Lower leg skin (tissue), 4 donors: ENCODE measurements at places on chromosomes 2 and 18. TPM values are rescaled to one million over a fixed set of nuclear protein-coding genes. Genes with fewer than 3 reads are reported as not detected.

DNA sequence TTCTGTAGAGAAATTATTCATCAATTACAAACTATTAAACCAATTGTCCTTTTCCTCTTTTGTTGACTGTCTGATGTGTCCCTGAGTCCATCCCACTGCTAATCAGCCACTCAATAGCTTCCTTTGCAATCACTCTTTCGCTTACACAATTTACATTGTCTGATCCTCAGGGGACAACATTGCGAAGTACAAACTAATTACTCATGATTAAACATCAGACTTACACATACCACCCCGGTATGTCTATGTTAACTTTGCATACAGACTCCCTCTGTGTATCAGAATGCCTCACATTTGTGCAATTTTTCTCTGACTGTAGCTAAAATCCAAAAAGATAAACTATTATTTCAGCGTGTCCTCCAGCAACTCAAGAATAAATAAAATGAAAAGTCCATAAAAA lies 264.4 kb upstream of the REV1 start:
- no peak for DNase-seq

- DNase-seq, result no peak
Measured at GRCh38 chr18:21483051-21483450, 117.5 kb downstream of the ESCO1 start.

GRCh38 chr2:191927991-191928390 lies 81.1 kb upstream of the CAVIN2 start:
- no peak for DNase-seq

GRCh38 chr2:127326289-127326945 lies 32.5 kb upstream of the ERCC3 start:
- no peak for DNase-seq

DNA sequence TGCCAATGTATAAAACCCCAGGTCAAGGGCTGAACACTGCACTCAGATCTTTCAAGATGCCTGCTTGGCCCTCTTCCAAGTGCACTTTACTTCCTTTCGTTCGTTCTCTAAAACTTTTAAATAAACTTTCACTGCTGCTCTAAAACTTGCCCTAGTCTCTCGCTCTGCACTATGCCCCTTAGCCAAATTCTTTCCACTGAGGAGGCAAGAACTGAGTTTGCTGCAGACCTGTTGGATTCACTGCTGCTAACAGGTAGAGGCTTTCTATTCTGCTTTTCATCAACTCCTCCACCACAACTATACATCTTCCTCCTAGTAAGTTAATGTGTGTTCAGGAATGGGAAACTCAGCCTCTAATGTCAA lies 467.9 kb downstream of the MBD2 start:
- DNase-seq, result no peak

DNA sequence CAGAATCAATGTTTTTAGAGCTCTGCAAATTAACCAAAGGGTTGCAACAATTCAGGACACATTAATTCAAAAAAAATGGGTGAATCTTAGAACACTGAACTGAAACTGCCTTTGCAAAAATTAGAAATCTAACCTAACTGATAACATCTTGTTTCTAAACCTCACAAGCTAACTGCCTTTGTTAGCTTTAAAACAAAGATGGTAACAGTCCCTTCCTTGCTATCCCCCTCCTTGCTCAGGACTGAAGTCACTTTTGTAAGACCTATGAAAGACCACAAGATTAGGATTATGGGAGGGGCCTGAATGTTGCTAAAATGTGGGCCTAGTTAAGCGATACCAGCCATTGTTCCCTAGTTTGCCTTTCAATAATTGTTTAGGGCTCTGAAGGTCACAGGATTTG lies 44.9 kb upstream of the LONRF2 start:
- DNase-seq, result no peak

GRCh38 chr2:59706729-59707128 lies 846.7 kb downstream of the BCL11A start:
- no peak for DNase-seq

- DNase-seq, result no peak
Measured at GRCh38 chr2:68368654-68369336, 3.7 kb downstream of the PLEK start.

DNA sequence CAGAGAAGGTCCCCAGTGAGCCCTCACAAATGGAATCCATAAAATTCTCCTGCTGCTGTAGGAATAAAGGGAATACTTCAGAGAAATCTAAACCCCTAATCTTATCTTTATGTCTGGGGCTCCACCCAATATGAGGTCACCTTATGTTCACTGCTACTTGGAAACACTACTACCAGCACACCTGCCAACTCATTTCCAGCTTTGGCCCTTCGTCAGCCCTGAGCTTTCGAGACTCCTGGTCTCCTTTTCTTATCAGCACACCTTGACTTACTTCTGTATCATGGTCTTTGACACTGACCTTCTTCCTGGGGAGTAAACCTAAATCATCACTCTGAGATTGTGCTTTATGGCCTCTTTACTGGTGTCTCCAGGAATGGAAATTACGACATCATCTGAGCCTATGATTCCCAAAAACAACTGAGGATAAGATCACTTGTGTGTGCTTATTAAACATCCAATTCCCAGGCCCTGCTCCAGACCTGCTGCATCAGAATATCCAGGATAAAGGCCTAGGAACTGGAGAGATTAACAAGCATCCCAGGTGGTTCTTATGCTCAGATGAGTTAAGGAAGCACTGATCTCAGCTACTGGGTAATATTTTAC lies 22.2 kb upstream of the ASNSD1 start:
- no peak for DNase-seq

GRCh38 chr2:23602116-23602515 lies 217.1 kb downstream of the KLHL29 start:
- no peak for DNase-seq

GRCh38 chr2:27347641-27348040 lies 8.9 kb downstream of the GTF3C2 start:
- no peak for DNase-seq

GRCh38 chr2:164794016-164794415 lies 47.6 kb downstream of the COBLL1 start:
- no peak for DNase-seq

GRCh38 chr2:165864296-165864695 lies 70.2 kb upstream of the GALNT3 start:
- no peak for DNase-seq

GRCh38 chr2:175709248-175709647 lies 292.8 kb downstream of the LNPK start:
- DNase-seq, result no peak

GRCh38 chr2:11833601-11834000 lies 87.2 kb downstream of the LPIN1 start:
- no peak for DNase-seq

DNA sequence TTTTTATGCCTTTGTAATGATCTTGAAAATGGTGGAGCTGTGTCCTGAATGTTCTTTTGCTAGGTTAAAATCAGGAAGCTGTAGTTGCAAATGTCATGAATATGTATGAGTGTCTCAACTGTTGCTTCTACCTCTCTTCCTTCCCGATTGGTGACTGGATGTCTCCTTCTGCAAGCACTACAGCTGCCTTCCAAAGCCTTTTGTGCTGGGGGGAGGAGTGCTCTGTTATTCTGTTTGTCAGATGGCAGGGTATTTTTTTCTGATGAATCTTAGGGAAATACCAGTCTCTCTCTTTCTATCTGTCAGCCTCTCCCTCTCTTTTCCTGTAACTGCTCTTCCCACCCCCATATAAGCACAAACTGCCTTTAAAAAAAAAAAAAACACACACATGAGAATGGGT lies 1396.3 kb upstream of the CELF4 start:
- no peak for DNase-seq

DNA sequence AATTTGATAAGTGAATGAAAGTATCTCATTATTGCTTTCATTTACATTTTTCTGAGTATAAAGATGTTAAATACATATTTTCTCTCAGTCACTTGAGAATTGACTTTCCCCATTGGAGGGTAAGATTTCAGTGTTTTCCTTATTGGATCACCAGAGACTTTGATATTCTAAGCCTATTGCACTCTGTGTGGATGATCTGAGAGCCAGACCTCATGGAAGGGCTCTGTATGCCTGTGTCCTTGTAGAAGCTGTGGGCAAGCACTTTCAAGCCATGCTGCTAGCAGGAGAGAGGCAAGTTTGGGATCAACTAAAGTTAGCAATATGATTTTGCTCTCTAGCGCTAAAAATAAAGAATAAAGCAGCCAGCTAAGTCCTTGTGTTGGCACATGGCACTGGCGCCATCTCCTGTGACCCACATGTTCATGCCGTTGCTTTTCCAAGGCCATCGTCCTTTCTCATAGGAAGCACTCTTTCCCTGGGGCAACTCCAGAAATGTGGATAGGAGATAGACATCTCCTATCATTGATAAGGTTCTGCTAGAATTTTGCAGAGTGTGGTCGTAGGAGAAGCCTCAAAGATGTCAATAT lies 72.6 kb downstream of the AOX1 start:
- no peak for DNase-seq

DNA sequence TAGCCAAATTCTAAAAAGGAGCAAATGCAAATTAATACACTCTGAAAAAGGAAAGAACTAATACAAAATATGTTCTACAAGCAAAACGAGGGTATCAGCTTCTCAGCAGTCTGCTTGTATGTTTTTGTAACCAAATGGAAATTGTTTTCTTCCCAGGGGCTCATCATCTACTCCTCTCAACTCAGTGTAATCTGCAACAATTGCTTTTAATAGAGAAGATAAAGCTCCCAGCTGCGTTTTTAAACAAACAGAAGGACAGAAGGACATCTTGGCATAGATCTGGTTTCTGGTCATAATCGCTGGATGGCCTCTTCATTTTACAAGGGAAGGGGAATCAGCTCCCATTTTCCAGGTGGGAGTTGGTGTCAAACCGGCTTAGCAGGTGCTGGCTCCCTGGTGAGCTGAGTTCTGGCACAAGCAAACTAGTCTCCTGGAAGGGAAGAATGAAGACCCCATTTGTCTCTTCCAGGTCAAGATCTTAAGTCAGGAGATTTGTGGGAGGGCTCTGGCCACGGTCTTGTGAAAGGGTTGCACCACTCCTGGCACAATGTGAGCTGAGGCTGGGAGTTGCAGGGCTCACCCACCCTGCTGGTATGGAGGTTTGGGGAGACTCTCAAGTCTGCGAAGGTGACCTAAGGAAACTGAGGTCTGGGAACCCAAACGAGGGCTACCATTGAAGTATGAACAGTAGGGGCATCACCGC lies 41.6 kb downstream of the NPPC start:
- DNase-seq, result no peak

- DNase-seq, result peak; percentile 57
Measured at GRCh38 chr2:239469106-239469960, 68.5 kb upstream of the HDAC4 start.

DNA sequence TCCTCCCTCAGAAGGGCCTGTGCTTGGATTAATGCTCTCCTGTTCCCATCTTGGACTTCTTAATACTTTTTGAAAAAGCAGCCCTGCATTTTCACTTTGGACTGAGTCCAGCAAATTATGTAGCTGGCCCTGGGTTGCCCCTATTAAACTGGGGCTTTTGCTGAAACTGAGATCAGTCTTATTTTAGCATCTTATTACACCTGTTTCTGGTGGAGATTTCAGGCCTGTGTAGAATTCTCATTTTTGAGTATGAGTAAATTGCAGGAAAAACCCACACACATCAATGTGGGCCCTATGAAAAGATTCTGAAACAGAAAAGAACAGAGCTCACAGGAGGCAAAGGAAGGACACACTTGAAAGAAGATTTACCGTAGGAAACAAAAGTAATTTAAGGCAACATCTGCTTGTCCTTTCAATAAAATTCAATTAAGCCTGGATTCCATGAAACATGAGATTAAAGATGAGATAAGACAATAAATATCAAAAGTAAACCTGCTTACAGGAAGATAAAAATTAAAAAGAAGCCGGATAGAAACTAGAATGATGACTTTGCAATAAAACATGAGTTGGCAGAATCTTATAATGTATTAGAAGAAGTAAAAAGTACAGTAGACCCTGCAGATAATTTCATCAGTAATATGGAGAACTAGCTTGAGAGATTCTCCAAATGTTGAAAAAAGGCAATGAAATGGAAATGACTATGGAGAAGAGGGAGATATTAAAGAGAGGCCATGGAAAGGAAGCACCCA lies 90.7 kb upstream of the GCFC2 start:
- DNase-seq, result no peak

GRCh38 chr2:128437204-128437565 lies 118.5 kb upstream of the HS6ST1 start:
- DNase-seq, result peak; percentile 76

GRCh38 chr2:232574674-232575403 lies 24.4 kb downstream of the EIF4E2 start:
- DNase-seq, result no peak

DNA sequence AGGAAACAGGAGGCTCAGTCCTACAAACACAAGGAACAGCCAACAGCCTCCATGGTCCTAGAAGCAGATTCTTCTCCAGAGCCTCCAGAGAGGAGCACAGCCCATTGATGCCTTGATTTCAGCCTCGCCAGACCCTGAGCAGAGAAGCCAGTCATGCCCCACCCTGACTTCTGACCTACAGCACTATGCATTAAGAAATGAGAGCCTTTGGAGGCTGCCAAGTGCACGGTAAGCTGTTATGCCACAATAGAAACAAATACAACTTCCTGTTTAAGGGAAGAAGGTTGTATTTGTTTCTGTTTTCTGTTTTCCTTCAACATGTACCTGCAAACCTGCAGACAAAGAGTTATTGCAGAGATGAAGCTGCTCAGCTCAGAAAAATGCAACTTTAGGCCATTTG lies 181.3 kb upstream of the AGAP1 start:
- DNase-seq, result no peak

GRCh38 chr2:10234013-10234306 lies 68.7 kb upstream of the HPCAL1 start:
- no peak for DNase-seq

- no peak for DNase-seq
Measured at GRCh38 chr2:207044379-207045362, 105.4 kb downstream of the CPO start.

DNA sequence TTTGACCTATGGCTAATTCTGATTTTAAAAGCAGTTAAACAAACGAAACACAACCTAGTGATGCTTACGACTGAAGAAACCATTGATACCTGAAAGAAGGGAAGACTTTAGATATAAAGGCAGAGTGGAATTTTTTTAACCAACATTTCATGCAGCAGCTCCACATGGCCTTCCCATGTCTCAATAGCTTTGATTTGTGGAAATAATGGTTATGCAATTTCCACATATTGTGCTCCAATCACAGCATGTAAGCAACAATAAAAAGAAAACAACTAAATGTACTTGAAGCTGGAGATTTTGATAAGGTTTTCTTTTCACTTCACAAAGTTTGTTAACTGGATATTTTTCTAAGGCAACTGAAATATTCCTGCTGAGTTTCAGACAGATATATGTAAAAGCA lies 82.0 kb upstream of the SLC39A10 start:
- no peak for DNase-seq

KRTCAP3 gene
- total RNA-seq, result 22.2 TPM

METAP1D gene
- total RNA-seq, result 5.4 TPM

ACTR2 gene
- total RNA-seq, result 55.8 TPM

PSD4 gene
- total RNA-seq, result 99.2 TPM

PPM1G gene
- total RNA-seq, result 46.5 TPM

PAX8 gene
- total RNA-seq, result 3.6 TPM

TRIM43 gene
- not detected for total RNA-seq

SPP2 gene
- not detected for total RNA-seq

SERPINB13 gene
- total RNA-seq, result 15.2 TPM

RGPD8 gene
- 14.8 TPM for total RNA-seq

TUBA4B gene
- total RNA-seq, result not detected

SERPINB12 gene
- 185 TPM for total RNA-seq
